ENCODE measurements at places on chromosomes 4 and X.

GRCh38 chr4:87937523-87937922 lies 38.0 kb upstream of the SPP1 start:
- no peak for DNase-seq

DNA sequence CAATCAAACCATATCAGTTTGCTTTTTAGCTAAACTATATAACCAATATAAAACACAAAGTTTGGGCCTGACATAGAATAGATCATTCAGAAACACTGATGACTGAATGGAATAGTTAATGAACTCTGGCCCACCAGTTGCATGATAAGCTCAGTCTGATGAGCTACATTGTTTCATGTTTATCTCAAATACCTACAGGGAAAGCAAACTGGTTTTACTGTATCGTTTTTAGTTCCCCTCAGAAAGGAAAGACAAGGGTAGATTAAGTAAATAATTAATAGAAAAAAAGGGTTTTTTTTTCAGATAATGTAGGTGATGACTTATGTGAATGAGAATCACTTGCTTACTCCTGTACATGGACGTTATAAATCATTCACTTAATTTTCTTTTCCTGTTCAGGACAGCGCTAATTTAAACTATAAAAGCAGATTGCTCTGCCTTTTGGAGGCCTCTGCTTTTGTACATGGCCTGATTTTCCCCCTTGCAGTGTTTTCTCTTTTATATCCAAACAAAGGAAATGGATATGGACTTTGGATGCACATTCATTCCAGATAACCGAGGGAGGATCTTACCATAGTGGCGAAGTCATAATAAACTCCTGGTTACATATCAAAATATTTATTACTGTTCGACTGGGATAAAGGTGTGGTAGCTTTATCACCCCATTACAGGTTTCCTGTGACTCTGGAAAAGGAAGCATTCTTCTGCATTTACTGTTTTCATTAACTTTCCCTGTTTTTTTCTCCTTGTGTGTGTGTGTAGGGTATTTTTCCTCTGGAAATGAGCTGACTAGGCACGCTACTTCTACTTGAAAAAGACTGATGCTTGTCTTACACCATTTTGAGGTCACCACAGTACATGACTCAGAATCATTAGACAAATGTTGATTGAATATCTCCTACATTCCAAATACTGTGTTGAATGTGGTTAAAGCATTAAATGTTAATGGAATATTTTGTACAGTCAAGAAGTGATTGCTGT lies 373.1 kb upstream of the HS3ST1 start:
- no peak for DNase-seq

- peak; percentile 11 for DNase-seq
These were observed 4.8 kb upstream of the CXCL1 start for GRCh38 chr4:73864365-73864764.

GRCh38 chr4:129110931-129111330 lies 15.0 kb downstream of the C4orf33 start:
- no peak for DNase-seq

GRCh38 chrX:131330735-131331134 lies 41.6 kb upstream of the IGSF1 start:
- no peak for DNase-seq

DNA sequence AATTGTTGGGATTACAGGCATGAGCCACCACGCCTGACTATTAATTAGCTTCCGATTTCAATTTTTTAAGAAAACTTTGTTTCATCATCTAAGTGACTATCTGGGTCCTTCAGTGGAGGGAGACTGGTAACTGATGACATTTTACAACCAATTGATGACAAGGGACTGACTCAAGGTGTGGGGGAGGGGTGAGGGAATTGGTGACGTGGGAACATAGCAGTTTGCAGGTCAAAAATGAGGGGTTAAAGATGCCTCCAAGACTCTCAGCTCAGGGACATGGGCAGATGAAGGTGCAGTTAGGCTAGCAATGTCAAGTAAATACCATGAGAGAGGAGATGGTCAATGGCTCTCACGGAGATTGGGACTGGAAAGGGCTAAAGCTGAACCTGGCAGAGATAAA lies 5.7 kb upstream of the FAM9C start:
- DNase-seq, result no peak

GRCh38 chr4:180197471-180197870 lies 2045.7 kb upstream of the TENM3 start:
- no peak for DNase-seq

GRCh38 chr4:20532116-20532790 lies 168.0 kb upstream of the PACRGL start:
- no peak for DNase-seq

DNA sequence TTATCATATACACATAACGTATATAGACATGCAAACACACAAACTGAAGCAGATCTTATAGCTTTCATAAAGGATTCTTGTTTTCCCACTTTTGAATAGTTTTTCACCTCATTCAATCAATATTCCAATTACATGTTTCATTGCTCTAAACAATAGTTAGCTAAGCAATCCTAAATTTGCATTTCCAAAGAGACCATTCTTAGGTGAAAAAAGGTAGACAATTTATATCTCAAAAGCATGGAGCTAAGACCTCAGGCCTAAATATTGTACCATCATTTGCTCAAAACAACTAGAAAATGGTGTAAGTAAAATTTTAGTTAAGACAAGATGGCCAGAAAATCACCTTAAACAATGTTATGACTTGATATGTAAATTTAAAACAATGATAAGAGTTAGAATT lies 1148.5 kb upstream of the DIAPH2 start:
- DNase-seq, result no peak

DNA sequence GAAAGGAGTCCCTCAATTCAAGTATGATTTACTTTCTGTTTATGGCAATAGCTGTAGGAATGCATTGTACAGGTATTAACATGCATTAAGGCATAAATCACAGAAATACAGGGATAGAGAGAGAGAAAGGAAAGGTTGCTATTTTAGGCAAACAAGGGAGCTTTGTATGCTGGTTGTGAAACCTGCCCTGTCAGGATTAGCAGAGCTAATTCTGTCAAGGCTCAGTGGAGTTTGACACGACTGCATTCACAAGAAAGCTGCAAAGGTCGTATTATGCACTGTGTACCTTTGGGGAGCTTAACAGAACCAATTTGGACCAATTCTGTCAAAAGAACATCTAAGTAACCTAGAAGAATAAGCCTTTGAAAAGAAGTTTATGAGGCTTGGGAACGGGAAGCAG lies 239.3 kb downstream of the GRIA2 start:
- DNase-seq, result no peak

GRCh38 chrX:77935886-77936285 lies 25.4 kb downstream of the ATP7A start:
- DNase-seq, result no peak

GRCh38 chr4:142778430-142778829 lies 67.7 kb downstream of the INPP4B start:
- no peak for DNase-seq

GRCh38 chr4:147056940-147057610 lies 111.4 kb upstream of the TTC29 start:
- DNase-seq, result peak; percentile 5

GRCh38 chr4:121072224-121073003 lies at the start of gene NDNF:
Gene NDNF (minus strand): TSS chr4:121072535. CDS start chr4:121045837, 26,698 bp downstream.
- DNase-seq, result no peak

GRCh38 chr4:38907696-38908270 lies 40.2 kb downstream of the FAM114A1 start:
- no peak for DNase-seq

DNA sequence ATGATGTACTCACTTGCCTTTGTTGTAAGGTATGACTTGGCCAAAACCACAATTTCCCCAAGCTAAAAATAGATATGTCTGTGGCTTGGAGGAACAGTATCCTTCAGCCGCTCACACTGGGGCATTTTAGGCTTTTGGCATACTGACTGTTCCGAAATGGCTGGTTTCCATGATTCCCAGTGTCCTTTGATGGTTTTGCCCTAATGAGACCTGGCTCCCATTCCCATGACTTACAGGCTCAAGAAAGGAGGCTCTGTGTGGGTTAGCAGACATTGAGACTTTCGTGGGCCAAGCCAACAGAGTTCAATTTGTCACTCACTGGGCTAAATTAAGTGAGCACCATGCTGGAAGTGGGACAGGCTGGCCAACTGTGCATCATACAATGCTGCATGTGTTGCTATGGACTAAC lies 150.6 kb downstream of the CEP135 start:
- no peak for DNase-seq

- DNase-seq, result no peak
These were observed 442.6 kb upstream of the CPEB2 start for GRCh38 chr4:14559646-14560045.

DNA sequence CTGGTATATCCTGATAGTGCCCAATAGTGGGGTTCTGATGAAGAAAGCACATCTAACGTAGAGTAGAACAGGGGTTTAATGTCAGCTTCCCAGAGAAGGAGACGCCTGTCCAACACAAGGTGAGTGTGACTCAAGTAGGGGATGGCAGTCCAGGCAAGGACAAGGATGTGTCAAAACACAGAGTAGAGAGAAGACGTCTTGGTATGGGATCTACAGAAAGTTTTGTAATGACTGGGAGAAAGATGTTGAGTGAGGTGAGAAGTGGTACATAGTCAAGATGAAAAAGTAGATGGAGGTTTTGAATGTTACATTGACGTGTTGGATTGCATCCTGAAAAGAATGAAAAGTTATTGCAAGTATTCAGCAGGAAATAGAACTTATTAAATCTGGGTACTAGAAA lies 124.4 kb downstream of the TMA16 start:
- no peak for DNase-seq

DNA sequence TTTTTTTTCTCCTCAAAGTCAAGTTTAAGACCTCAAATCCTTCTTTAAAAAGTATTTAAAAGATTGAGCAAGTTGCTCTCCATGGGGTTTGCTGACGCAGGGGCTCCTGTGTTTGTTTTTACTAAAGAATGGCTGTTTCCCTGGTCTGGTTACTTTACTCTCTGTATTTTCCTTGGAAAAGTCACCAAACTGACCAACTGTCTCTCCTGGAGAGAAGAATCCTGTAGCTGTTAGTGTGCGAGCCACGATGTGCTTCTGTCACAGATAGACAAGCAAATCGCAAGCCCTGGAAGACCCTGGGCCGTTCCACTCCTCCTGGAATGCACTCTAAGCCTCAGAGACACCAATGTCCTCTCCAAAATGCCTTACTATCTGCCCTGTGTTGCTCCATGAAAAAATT lies 212.1 kb downstream of the CHIC2 start:
- DNase-seq, result no peak

DNA sequence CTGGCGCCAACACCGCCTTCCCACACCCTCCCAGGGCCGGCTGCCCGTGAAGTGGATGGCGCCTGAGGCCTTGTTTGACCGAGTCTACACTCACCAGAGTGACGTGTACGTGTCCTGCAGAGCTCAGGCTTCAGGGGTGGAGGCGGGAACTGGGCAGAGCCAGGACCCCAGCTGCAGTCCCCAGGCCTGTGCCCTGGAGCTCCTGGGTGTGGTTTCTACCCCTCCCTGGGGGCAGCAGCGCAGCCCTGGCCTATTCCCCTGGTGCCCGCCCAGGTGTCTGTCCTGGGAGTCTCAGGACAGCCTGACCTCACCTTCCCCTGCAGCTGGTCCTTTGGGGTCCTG lies 13.1 kb downstream of the FGFR3 start:
- no peak for DNase-seq
